ENCODE measurements at places on chromosomes 16 and 17. TPM values are rescaled to one million over a fixed set of nuclear protein-coding genes. Genes with fewer than 3 reads are reported as not detected.

SLC5A10 gene
- not detected for total RNA-seq

CSH1 gene
- total RNA-seq = not detected

HBA1 gene
- not detected for total RNA-seq

C1QTNF1 gene
- 0.14 TPM for total RNA-seq

ATXN1L gene
- 11.3 TPM for total RNA-seq

HOXB13 gene
- not detected for total RNA-seq

DCTPP1 gene
- total RNA-seq = 69.9 TPM

AOC3 gene
- 2.6 TPM for total RNA-seq

DHRS7C gene
- not detected for total RNA-seq

ARHGDIG gene
- not detected for total RNA-seq

CACNG1 gene
- total RNA-seq = not detected

CTRB1 gene
- not detected for total RNA-seq

CACNA1H gene
- 0.84 TPM for total RNA-seq

GRCh38 chr16:24011237-24011636 is 175.5 kb downstream of the PRKCB start:
- no peak for DNase-seq

GRCh38 chr17:82667668-82668000 is 19.4 kb upstream of the WDR45B start:
- DNase-seq = no peak

GRCh38 chr16:27572711-27573110 is 22.8 kb downstream of the KATNIP start:
- DNase-seq = no peak

DNA sequence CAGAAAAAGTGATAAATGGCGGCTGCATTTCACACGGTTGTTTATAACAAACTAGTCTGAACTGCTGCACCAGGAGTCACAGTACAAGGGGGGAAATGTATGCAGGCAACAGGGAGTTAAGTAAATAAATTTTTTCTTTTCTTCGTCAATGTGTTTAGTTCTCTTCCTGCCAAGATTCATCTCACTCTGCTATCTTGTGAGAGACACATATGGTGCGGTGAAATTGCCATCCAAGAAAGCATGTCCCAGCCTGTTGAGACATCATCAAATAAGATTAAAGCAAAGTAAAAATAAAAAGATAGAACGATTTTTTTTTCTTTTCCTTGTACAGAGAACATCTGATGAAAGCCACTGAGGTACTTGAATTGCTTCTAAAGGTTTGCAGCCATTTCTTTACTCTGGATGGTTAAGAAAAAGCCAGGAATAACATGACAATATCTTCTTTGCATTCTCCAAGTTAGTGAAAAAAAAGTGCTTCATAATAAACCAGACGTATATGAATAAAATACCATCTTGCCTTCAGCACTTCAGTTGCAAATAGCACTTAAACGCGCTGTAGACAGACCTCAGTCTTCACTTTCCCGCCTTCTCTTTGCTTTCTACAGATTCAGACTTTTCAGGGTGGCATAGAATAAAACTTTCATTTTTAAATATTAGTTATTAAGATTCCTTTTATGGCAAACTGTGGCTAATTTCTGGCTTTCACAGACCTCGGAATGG is 506.2 kb upstream of the ZFHX3 start:
- no peak for DNase-seq

DNA sequence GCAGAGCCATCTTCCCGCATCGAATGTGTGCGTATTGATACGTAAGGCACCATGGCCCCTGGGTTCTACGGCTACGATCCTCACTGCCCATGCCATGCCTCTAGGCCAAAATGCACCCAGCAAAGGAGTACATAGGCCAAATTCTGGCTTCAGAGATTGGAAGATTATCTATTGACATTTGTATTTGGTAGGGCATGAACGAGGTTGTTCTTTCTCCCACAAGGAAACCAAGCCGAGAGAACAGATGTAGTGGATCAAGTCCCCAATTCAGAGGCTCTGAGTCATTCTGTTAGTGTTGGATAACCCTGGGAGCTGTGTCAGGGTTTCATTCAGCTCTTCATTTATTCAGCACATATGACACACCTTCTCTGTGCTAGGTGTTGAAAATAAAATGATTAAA is 36.5 kb downstream of the HOXB1 start:
- DNase-seq = no peak

DNA sequence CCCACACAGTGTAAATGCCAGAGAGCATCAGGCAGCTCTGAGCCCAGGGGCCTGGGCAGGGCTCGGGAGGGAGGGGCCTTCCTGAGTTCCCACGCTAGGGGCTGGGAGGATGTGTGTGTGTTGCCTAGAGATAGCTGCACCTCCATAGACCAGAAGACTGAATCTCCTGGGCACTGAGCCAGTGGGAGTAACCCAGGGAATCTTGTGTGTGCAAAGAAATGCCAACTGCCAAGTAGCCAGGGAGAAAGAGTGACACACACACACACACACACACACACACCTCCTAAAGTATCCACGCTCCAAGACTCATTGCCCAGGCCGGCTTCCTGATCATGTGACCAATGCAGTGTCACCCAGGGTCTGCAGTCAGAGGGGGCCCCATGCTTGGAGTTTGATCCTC is 166.2 kb upstream of the RPL38 start:
- no peak for DNase-seq

- no peak for DNase-seq
These were observed 2.9 kb downstream of the ARSG start for GRCh38 chr17:68294196-68294555.

GRCh38 chr16:47096297-47096696 is 47.4 kb downstream of the NETO2 start:
- DNase-seq = no peak

- DNase-seq = no peak
These were observed 169.8 kb downstream of the PITPNC1 start for GRCh38 chr17:67546578-67547527.

- DNase-seq = no peak
These were observed 603.0 kb upstream of the CDH8 start for GRCh38 chr16:62638964-62639870.

- no peak for DNase-seq
These were observed 180.9 kb upstream of the TOX3 start for GRCh38 chr16:52727849-52728248.

DNA sequence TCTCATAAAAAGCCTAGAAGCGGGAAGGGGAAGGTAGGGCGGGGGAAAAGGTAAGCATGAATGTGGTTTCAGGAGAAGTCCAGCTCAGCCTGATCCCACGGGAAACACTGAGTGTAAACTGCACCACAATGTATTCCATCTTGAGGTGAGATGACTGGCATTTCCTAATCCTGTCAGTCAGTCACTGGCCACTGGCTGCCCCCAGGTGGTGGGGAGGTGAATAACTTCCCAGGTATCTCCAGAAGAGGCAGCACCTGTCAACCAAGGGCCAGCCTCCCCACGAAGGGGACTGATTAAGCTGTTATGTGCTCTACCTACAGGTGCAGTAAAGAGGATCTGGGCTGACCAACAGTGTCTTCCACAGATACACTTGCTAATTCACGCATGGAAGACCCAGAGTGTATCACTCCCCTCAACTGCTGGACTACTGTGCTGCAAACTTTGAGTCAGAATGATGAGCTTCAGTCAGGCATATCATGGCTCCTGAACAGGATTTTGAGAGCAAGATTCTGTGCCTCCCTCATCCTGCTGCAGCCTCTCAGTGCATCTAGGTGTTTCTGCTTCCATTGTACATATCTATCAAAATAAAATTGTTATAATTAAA is 108.5 kb upstream of the CCL2 start:
- peak; percentile 80 for DNase-seq

DNA sequence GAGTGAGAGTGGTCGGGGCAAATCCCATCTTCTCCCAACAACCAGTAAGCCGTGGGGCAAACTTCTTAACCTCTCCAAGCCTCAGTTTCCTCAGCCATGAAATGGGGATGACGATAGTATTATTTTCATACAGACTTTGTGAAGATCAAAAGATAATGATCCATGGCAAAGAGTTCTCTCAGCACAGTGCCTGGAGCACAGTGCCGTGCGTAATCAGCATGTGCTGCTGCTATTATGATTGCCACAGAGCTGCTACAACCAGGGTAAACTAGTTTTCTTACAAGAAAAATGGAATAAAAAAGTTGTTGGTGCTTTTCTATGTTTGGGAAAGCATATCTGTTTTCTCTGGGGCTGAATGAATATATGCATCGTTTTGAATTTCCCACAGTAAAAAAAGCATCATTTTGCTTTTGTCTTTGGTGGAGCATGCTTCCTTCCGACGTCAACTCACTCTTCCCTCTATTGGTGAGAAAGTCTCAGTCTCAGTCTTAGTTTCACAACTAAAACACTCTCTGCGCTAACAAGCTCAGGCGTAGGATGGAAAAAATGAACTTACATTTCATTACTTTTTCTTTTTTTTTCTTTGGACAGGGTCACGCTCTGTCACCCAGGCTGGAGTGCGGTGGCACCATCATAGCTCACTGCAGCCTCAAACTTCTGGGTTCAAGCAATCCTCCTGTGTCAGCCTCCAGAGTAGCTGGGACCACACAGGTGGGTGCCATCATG is 37.2 kb downstream of the CDK5R1 start:
- peak; percentile 68 for DNase-seq

Data from activated naive CD4-positive, alpha-beta T cell treated with anti-CD3 and anti-CD28 coated beads for 36 hours (primary cell).